Right cardiac atrium (tissue), 5 donors: ENCODE measurements at places on chromosomes 13 and 19.

DNA sequence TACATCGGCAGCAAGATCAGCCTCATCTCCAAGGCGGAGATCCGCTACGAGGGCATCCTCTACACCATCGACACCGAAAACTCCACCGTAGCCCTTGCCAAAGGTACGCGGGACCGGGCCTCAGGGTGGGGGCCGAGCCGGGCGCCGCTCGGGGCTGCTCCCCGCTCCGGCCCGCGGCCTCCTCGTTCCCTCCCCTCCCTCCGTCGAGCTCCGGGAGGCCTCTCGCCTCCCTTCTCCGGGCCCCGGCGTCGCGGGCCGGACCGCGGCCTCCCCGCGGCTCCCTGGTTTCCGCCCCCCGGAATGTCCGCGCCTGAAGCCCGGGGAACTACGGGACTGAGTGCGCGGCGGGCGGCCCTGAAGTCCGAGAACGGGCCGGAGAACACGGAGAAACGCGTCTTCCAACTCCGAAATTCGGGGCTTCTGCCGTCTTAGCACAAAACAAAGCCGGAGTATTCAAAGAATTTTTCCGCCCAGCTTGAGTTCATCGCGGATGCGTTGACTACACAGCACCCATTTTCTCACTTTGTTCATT is 423 bp downstream of the LSM14A start:
- no peak for DNase-seq

DNA sequence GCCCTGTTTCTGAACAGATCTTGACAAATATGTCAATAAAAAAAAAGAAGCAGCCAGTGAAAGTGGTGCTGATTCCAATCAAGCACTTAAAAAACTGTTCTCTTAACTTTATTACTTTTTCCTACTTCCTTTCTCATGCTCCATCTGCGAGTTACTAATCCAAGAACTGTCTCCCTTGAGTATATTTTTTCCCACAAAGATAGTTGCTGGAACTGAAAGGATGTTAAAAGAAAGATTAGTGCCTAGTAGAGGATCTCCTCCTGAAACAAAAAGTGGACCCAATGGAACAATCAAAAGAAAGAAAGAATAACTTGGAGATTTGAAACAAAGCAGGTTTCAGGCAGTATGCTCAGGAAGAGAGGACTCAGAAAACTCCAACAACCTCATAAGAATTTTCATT is 1034.8 kb downstream of the PCDH17 start:
- DNase-seq = no peak

DNA sequence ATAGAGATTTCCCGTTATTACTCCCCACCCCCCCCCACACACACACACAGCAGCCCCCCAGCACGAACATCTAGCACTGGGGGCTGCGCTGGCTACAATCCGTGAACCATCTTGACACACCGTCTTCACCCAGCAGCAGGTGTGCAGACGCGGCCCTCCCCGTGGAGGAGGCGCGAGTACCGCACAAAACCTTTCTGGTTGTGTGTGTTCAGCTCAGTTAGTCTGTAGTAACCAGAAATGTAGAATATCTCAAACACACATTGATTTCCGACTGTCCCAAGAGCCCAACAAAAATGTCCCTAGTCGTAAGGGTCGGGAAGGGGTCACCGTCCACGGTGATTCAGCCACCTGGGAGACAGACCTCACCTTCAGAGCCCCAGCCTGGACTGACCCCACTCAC is 122.7 kb downstream of the RAB20 start:
- DNase-seq = no peak

- no peak for DNase-seq
These were observed 13.5 kb downstream of the SNRNP70 start for GRCh38 chr19:49098795-49099194.

DNA sequence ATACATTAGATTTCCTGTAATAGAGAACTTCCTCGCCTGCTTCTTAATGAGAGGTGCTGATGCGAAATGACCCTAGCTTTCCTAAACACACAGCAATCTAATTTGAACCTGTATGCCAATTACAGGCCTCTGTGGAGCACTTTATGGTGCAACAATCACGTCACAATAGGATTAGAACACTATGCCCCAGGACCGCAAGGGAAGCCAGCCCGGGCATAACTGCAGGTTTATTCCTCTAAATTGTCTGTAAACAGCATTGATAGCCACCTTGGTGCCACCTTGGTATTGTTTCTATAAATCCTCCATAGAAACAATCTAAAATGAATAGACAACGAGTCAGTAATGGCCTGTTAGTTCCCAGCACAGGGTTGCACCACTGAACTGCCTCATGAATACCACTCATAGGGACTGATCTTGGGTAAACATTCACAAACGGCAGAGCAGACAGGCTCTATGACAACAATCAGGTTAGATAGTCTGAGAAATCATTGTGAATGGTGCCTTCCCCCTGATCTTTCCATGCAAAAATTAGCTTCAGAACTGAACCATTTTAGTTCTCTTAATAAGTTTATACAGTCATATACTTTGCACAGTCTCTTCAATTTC is 182.5 kb upstream of the OBI1 start:
- no peak for DNase-seq

DNA sequence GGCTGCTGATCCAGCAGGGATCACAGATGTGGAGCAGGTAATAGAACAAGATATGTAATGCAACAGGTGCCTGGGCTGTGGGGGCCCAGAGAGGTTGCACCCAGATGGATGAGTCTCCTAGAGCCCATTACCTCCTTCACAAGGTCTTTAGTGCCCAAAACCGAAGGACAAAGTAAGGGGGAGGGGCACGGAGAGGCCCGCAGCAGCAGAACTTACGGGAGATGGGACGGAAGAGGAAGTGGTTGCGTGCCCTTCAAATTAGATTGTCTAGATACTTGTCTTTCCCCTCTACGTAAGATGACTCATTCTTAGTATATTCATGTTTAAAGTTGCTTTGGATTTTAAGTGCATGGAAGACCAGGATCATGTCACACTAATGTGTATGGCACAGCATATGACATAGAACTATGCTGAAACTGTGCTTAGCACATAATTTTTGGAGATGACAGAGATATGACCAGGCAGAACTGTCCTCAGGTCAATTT is 5.7 kb upstream of the MRPS31 start:
- DNase-seq = no peak

GRCh38 chr19:5149508-5149907 is 180.6 kb downstream of the KDM4B start:
- no peak for DNase-seq

DNA sequence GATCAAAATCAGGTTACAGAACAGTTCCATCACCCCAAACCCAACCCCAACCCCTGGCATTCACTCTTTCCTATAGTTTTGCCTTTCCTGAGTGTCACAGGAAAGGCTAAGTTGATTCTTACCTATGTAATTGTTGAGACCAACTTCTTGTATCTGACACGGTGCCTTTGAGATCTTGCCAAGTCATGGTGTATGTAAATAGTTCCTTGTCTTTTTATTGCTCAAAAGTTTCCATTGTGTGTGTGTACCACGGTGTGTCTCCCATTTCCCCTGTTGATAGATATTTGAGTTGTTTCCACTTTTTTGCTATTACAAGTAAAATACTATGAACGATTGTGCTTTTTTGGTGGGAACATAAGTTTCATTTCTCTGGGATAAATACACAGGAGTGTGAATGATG is 3.3 kb upstream of the IGFL2 start:
- no peak for DNase-seq

DNA sequence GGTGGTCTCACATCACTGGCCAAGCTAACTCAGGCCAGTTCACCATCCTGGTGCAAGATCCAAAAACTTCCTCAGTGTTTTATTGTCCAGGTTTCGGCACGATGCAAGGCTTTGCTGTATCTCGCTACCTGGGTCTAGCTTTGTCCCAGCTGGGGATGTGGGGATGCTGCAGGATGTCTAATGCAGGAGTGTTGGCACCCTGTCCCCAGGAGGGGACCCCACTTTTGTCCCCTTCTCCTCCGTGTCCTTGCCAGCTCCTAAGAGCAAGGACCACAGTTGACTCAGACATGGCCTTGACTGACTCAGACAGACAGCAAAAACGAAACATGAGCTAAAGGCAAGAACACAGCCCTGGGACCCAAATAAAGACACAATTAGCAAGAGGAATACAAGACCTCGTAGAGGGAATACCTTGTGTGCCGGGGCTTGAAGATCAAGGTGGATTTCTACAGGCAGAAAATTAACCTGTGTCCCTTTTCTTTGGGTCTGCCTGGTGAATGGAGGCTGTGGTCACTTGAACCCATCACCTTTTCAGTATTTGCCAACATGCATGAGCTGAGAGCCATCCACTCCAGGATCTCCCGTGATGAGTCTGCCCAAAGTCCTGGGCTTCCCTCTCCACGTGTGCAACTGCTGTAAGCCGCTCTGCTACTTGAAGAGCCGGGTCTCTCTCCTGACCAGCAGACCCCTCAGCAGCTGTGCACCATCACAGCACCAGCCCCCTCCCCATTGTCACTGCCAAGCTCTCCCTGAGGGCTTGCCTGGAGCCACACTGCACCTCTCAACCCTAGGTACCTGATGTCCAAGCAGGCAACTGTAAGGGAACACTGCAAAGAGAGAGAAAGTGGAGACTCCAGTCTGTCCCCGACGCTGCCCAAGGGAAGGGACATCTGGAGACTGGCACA is 149.5 kb upstream of the ZNF507 start:
- no peak for DNase-seq

GRCh38 chr19:6779206-6779605 is 6.7 kb downstream of the VAV1 start:
- DNase-seq = no peak

DNA sequence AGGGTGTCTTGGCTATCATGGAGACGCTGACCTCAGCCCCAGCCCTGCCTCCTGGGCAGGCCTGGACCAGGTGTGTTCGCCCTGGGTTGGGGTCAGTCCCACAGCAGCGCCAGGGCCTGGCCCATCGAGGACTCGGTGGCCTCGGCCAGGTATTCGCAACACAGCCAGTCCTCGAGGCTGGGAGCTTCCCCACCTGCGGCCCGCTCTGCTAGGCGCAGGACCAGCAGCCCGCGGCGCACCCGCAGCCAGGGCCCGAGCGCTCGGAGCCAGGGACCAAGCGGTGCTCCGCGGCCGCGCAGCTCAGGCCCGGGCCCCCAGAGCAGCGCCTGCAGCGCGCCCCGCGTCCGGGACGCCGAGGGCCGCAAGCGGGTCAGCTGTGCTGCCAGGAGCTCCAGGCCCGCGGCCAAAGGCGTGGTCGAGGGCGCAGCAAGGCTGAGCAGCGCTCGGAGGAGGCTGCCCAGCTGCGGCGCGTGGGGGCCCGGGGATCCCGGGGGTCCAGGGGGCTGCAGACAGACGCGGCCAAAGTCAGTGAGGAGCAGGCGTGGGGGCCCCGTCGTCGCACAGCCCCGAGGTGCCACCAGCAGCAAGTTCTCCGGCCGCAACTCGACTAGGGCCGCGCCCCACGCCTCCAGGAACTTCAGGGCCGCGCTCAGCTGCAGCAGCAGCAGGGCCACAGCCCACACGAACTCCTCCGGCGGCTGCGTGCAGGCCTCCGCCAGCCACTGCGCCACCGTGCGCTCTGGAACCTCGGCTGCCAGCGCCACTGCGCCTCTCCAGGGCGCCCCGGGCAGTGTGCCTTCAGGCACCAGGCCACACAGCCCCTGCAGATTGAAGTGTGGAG is 6.2 kb downstream of the PEAK3 start:
- DNase-seq = peak; percentile 68

GRCh38 chr19:7579182-7579581 is 16.5 kb upstream of the CAMSAP3 start:
- no peak for DNase-seq

- no peak for DNase-seq
These were observed 18.7 kb upstream of the SPRYD7 start for GRCh38 chr13:49954674-49955455.

DNA sequence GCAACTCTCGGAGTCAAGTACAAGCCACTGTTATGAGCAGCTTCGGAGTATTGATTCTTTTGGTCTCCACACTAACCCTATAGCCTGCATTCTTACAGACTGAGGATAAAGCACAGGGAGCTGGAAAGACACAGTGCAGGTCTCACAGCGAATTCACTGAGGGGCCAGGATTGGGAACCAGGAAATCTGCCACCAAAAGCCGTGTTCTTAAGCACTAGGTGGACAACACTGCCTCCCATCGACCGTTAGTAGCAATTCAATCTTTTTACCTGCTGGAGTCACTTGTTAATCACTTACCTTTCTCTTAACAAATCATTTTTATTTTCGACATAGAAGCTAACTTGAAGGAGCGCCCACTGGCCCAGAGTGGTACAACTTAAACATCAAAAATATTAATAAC is 6.3 kb downstream of the PMIS2 start:
- no peak for DNase-seq

- no peak for DNase-seq
These were observed 137.6 kb downstream of the GPC6 start for GRCh38 chr13:93364166-93364565.

- DNase-seq = no peak
These were observed 4.2 kb upstream of the ATP12A start for GRCh38 chr13:24675806-24676570.

- no peak for DNase-seq
These were observed 648.8 kb upstream of the SPRY2 start for GRCh38 chr13:80989747-80990146.

DNA sequence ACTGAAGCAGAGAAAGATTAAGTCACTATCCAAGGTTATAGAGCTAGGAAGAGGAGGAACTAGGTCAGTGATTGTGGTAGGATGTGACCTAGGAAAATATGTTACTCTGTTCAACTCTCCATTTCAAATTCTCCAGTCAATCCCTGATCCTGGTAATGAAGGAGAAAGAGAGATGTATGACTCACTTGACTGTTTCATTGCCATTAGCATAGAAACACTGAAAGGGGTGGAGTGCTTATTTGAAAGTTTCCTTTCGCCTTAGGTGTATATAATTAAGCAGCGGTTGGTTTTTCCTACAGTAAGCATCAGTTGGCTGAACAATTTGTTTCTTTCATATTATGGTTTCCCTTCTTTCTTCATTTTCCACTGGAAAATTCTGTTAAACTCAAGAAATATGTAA is 198.1 kb upstream of the CSNK1A1L start:
- DNase-seq = no peak

- DNase-seq = no peak
These were observed 701 bp downstream of the ZNF552 start for GRCh38 chr19:57813919-57814504.

DNA sequence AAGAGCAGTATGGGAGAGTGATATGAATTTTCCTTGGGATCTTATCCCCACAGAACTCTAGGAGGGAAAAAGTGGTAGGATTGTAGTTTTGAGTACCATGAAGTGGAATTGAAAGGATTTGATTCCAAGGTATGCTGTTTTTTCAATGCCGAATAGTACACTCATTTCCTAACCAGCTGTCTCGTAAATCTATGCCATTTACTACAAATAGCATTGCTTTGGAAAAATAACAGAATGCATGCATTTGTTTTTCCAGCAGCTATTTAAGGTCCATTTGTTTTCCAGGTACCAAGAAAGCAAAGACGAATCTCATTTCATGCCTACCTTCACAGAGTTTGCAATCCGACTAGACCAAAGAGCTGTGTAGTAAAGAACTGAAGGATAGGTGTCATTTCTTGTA is 10.5 kb downstream of the POLR1D start:
- no peak for DNase-seq

DNA sequence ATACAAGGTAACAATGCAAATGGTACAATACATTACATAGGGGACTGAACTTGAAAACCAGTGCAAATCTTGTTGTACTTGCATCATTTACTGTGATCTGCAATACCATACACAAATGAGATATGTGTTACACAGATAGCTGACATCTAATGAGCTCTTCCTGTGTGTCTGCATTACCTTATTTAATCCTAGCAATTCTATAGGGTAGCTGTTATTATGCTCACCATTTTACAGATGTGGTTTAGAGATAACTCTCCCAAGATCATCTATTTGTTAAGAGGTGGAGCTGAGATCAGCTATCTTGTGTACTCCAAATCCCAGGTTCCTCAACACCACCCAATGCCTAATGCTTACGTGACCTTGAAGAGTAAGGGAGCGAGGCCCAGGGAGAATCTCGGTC is 21.4 kb upstream of the SERP2 start:
- DNase-seq = no peak

GRCh38 chr19:49672131-49672919 is 4.7 kb upstream of the PRMT1 start:
- peak; percentile 92 for DNase-seq
